ENCODE measurements at places on chromosomes 7 and 10.

- DNase-seq: peak; percentile 95
These were observed 1107.2 kb downstream of the NRG3 start for GRCh38 chr10:82982110-82982608.

GRCh38 chr7:153061910-153062528, 302.5 kb downstream of the ACTR3B start:
- DNase-seq: no peak

DNA sequence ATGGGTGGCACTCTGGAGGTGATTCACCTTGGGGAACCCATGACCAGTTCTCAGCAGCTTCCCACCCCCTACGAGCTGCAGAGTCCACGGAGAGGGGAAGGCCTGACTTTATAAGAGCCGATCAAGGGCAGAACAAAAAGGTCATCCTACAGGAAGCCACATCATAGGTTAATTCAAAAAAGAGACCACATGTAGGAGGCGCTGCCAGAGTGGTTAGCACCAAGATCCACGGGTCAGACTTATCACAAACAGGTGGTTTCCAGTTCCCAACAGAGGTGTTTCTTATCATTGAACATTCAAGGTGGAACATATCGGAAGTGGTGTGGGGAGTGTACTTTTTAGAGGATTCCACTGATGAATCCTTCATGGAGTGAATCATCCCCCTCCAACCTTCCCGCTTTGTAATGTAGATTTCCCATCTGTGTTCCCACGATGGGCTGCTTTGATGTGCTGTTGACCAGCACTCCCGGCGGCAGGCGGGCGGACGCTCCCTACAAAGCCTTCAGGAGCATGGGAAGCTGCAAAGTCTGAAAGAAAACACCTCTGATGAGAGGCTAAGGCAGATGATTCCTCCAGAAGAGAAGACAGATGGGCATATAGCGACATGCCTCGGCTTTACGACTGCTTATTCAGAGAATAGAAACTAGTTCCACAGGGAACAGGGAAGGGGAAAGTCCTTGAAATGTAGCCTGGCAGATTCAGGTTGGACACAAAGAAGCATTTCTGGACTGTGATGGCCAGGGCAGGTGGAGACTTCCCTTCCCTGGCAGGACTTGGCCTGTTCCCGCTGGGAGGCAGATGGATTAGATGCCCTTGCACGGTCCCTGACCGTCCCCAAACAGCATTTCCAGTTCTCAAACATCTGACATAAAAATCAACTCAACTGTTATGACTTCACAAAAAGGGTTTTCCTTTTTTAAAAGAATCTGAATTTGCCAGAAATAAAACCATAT, 66.5 kb downstream of the AFAP1L2 start:
- DNase-seq: peak; percentile 54

DNA sequence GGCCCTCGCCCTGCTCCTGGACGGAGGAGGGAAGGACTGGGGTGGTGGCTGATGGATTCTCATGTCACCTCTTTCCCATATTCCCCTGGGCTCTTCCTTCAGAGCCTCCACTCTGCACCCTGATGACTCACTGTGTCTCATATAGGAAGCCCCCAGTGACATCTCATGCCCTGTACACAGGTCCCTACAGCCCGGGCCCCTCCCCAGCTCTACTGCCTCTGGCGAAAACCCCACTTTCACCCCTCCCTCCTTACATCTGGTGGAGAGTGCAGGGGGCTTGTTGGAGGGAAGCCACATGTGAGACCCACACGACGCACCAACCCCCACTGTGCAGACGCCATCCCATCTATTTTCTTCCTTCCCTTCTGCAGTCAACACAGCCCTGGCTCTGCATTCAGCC, 72.8 kb upstream of the ZNF479 start:
- DNase-seq: no peak

GRCh38 chr7:40721342-40721949, 586.6 kb downstream of the SUGCT start:
- DNase-seq: no peak

DNA sequence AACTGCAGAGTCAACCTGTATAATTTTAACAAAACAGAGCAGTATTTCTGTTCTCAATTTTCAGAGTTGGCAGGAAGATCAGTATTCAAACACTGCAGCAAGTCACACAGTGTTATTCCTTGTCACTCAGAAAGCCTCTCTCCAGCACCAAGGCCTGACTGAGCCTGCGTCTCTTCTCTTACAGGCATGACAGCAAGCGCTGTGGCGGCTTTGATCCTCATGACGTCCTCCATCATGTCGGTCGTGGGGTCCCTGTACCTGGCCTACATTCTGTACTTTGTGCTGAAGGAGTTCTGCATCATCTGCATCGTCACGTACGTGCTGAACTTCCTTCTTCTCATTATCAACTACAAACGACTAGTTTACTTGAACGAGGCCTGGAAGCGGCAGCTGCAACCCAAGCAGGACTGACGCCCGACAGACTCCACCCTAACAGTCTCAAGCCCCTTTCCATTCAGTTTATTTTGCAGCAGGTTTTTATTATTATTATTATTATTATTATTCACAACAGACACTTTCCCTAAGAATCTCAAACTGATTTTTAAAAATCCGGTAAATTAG, 28.0 kb downstream of the GUSB start:
- DNase-seq: no peak

DNA sequence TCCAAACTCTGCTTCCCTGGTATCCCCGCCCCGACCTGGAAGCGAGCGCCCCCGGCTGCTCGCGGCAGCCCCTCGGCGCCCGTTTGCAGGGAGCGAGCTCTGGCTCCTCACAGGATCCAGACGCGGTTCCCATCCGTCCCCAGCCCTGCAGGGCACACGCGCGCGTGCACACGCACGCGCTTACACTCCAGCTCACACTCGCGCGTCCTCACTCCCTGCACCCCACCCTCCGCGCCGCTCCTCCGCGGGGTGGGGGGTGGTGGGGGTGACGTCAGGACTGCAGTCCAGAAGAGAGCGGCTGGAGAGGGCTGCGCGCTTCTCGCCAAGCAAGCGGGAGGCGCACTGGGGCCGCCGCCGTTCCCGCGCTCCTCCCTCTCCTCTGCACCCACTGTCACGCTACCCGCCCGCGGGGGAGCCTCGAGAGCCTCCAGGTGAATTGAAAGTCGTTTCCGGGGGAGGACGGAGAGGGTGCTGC, 255.6 kb downstream of the OTUD1 start:
- DNase-seq: peak; percentile 1

- DNase-seq: no peak
These were observed 11.4 kb downstream of the ELN start for GRCh38 chr7:74039337-74039736.

Data from astrocyte of the spinal cord (primary cell).